ENCODE measurements at places on chromosomes 7 and 10.

DNA sequence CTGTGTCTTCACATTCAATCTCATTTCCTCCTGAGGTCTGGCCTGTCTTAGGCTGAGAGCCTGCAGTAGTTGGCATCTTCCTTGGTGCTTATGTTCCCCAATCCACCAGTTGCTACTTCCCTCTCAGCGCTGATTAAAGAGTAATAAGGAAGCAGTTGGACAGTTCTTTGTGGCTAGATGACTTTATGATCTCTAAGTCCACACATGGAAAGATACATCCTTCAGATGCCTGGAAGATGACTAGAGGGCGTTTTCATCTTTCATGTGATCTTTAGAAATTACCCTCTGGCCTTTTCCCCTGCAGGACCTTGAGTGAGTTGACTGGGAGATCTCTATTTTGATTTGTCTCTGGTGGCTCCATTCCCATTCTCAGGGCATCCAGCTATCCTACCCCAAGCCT, 204.5 kb downstream of the GRM3 start:
- no peak for DNase-seq

DNA sequence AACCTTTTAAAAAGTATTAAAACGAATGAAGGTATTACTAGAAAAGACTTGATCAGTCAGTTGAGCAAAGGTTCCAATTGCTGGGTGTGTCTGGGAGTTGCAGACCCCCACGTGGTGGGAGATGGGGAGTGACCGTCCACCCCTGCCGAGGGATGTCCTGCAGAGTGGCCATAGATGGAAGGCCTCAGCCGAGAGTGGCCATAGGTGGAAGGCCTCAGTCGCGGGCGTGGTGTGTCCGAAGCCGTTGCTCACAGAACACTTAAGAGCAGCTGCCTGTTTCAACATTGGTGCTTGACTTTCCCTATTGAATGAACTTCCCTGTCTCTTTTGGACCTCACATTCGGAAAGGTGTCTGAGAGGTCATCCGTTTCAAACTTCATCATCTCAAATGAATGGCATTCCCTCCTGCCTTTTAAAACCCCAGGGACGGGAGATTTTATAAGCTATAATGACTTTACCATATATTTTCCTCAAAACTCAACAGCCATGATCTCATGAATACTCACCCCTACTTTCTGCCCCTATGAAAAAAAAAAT, 69.4 kb downstream of the CAMK1D start:
- peak; percentile 12 for DNase-seq

GRCh38 chr10:110944792-110945396, 25.5 kb downstream of the SHOC2 start:
- peak; percentile 14 for DNase-seq

DNA sequence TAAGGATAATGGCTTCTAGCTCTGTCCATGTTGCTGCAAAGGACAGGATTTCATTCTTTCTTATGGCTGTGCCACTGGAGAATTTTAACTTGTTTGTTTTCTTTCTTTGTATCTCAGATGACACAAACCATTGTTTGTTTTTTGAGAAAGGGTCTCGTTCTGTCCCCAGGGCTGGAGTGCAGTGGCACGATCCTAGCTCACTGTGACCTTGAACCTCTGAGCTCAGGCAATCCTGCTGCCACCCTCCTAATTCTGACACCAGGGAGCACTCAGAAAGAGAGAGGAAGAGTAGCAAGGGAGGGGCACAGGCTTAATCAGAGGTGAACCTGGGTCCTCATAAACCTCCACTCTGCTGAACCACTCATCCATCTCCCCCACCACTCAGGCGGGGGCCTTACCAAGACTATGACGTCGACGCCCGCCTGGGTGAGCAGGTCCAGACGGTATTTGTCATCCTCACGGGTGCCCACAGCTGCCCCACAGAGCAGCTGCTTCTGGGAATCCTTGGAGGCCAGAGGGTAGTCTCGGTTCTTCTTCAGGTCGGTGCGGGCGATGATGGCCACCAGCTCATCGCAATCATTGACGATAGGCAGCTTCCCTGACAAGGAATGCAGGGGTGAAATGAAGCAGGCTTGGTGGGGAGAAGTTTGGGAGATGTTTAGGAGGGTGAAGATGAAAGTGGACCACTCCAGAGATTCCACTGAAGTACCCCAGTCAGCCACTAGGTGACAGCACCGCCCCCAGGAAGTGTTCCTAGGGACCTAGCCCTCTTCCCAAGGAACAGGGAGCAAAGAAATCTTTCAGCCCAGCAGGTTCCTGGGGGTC, 11.6 kb downstream of the IMPDH1 start:
- peak; percentile 65 for DNase-seq

DNA sequence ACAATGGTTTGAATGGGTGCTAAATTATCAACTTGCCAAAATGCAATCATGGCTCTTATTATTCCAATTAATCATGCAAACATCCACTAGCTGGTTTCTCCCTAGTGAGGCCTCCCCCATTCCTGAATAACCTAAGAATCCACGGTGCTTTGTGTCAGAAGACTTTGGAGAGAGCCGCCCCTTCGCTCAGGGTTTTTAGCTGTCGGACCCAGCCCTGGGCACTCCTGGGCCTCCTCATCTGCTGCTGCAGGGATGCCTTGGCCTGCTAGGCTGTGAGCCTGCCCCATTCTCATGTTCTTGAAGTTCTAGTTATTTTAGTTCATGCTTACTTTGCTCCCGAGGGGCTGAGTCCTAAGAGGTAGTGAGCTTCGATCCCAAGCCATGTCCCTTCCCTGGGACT, 34.1 kb upstream of the SFRP5 start:
- no peak for DNase-seq

DNA sequence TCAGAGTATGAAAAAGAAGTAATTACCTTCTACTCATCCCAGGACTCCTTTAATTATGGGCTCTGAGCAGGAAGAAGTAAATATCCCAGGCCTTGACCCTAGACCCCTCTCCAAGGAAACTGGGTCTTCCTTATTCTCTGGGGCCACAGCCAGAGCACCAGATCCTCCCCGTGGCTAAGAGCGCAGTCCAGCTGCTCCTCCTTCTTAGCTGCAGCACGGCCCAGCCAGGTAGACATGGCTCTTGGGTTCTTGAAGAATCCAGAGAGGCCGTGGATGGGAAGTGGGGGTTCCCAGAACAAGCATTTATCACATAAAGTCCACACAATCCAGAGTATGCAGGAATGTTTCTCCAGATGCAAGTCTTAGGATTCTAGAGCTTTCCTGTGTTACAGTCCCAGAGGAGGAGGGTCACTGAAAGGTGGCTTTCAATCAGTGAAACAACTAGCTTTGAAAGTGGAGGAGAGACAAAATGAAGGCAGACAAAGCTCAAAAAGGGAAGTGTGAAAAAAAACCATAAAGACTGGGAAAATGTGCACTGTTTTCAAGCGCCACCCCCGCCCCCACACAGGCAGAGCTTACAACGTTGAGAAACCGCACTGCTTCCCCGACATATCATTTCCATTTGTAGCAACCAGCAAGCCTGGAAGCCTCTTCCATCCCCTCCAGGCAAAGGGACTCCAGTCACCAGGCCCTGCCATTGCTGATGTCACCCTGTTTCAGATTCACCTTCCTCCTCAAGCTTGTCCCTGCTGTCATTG, 396.5 kb upstream of the MKI67 start:
- no peak for DNase-seq

GRCh38 chr10:66782776-66783175, 143.1 kb upstream of the LRRTM3 start:
- peak; percentile 66 for DNase-seq

DNA sequence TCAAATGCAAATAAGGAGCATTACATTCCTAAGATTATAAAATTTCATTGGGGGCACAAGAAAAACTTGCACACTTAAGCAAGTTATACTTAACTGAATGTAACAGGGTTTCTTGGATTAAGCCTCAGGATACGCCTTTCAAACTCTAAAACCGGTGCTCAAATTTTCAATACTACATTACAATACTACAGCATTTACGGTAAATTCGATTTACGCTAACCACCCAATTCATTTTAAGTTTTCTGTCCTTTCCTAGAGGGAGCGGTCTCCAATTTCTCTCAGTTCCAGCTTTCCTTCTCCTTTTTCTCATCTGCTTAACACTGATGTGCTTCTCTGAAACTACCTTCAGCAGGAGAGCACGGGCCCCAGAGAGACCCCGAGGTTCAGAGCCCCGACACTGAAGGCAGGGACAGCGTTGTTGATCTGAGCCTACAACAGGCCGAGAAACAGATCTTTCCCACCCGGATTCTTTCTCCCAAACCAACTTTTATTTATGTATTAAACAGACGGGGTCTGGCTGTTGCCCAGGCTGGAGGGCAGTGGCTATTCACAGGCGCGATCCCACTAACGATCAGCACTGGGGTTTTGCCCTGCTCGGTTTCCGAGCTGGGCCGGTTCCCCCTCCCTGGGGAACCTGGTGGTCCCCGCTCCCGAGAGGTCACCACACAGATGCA, 798 bp downstream of the ZNF425 start:
- DNase-seq: peak; percentile 36

DNA sequence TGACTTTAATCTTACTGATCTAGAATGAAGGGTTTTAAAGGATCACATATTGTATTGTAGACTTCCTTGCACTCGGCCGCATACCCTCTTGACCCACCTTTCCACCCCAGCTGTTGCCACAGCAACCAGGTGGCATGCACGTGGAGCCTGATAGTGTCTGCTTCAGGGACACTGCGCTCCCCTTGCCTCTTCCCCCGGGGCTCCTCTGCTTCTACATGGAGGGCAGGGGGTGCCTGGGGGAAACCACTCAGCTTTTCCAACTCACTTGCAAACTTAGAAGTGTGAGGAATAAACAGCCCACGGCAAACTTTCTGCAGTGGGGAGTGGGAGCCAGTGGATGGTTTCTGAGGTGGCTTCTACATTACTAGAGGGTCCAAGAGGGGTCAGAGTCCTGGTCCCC, 458.6 kb downstream of the PLXNA4 start:
- DNase-seq: no peak

DNA sequence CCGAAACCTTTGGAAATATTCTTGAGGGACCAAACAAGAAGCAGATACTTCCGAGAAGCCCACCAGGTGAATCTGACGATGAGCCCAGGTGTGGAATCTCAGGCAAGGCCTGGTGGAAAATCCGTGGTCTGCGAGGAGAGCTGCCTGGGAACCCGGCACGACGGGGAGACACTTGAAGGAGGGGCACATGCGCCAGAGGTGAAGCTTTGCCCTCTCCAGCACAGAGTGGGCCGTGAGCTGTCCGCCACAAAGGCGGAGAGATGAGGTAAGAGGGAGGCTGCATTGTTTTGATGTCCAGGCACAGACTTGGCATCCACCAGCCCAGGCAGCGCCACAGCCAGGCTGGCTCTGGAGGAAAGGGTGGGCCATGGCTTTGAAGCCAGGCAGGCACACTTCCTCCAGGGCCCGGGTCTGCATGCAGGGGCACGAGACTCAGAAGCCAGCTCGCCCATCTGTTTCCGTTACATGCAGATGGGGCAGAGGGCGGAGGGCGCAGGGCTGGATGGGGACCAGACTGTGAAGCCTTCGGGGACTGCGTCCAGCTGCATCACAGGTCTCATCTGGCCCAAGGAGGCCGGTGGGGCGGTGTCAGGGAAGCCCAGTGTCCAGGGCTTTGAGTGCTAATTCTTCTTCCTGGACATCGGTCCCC, 45.4 kb downstream of the CALML3 start:
- no peak for DNase-seq

DNA sequence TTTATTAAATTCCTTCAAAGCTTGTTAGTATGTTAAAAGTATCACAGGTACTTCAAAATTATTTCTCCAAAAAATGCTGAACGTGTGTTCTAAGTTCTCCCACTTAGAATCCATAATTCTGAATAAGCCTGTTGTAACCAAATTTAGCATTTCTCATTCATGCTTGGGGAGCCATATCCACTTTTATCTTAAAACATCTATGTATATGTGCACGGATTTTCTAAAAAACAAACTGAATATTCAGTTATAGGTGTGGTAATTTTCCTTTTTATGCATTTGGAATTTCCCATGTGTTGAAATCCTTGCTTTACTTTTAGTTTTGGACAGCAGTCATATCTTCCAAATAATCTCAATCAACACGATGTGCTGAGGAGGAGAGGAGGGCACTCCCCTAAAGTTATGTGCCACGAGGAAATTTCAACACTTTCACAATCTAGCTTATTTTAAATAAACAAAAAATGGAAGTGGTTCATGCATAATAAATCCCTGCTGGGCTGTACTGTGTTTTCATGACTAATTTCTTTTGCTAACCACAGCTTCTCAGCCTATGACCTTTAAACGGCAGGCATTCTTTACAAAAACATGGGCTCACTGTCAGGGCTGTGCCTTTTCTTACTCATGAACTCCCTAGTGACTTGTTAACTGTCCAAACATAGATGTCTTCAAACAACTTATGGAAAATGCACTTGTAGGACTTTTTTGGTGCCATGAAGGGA, 380.3 kb upstream of the SEMA3C start:
- DNase-seq: peak; percentile 95

DNA sequence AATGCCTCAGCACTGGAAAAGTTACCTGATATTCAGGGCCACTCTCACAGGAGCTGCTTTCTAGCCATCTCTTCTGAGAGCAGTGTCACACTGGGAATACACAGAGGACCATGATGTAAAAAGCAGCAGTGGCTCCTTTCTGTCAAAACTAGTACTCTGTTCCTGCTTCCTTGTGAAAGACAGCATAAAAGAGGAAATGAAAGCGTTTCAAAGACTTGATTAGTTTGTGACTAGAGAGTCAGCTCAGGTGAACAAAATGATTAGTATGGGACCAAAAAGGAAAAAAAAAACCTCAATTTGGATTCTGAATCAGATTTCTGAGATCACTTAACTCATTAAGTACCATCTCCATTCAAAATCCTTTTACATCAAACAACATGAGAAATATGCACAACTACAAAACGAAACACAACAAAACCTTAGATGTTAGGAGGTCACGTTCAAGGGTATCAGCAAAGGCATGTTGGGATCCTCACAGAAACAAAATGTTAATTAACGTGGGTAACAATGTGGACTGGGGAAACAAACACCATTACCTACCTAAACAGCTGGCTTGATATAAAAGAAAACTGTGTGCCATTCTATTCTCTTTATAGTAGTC, 103.7 kb downstream of the MACC1 start:
- DNase-seq: no peak

- DNase-seq: no peak
These were observed 54.3 kb upstream of the ECHDC3 start for GRCh38 chr10:11687779-11688447.

- no peak for DNase-seq
These were observed 355.2 kb downstream of the TNS3 start for GRCh38 chr7:47226696-47227095.

DNA sequence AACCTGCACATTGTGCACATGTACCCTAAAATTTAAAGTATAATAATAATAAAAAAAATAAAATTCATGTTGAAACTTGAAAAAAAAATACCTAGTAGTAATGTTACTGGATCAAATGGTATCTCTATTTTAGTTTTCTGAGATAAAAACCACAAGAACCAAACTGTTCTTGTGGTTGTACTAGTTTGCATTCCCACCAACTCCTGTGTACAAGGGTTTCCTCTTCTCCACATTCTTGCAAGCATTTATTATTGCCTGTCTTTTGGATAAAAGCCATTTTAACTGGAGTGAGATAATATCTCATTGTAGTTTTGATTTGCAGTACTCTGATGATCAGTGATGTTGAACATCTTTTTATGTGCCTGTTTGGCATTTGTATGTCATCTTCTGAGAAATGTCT, 177.7 kb downstream of the KIF20B start:
- DNase-seq: no peak

GRCh38 chr7:127409629-127410028, 17.1 kb upstream of the ZNF800 start:
- peak; percentile 24 for DNase-seq

- no peak for DNase-seq
These were observed 79.6 kb downstream of the INSIG1 start for GRCh38 chr7:155377071-155377837.

All from ELR (cell line).